ENCODE measurements at places on chromosomes 12 and 14.

DNA sequence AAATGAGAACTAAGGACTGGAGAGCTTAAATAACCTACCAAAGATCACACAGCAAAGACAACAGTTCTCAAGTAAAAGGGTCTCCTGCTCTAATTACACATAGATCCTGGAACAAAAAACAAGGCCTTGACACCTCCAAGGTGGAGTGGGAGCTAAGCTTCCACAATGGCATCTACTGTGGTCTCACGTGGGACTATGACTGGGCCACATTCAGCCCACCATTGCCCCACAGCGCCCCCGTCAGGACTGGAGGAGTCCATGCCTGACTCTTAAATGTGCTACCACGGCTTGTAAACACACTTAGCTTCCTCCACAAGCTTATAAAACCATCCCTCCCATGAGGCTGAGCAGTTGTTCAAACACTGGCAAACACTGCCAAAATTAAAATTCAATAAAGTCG lies 88.5 kb downstream of the GCH1 start:
- DNase-seq = no peak

DNA sequence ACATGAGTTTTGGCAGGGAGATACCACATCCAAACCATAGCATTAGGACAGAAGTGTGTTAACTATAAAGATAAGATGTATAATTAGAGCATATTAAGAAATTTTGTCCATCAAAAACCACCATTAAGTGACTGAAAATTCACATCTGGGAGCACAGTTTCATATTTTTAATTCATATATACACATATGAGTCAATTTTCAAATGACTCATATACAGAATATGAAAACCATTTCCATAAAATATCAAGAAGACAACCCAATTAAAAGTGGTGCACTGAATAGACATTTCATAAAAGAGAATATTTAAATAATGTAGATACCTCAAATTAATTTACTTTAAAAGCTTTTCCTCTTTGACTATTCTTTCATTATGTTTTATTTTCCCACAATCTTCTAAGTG lies 25.3 kb downstream of the MUCL1 start:
- no peak for DNase-seq

DNA sequence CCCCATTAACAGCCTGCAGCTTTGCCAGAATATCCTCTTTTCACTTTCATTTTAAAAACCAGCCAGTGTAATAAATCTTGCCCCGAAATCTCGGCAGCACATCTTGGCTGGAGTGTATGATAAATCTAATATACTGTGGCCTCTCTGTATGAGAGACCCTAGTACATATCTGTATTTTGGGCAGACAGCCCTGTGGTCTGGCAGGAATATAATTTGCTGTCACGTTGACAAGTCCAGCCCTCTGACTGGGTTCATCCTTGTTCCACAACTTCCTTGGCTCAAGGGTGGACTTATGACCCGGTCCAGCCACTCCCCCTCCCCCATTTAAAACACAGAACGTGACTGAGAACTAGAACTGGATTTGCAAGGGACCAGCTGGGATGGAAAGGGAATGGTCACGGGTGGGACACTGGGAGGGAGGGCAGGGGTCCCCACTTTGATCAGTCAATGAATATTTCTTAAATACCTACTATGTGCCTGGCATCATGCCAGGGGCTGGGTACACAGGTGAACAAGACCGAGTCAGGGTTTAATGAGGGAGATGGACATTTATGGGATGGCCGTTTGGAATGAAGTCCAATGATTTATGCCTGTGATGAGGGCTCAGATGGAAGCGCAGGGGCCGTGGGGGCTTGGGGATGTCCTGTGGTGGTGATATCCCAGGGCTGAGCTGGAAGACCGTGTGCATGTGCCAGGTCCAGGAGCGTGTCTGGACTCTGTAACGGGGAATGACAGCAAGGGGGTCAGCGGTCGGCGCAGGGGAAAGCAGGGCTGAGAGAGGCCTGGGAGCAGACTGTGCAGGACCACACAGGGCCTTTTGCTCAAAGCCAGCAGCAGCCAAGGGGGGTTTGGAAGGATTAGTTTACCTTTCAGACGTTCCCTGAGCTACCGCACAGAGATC lies 190.5 kb downstream of the PHETA1 start:
- DNase-seq = no peak

DNA sequence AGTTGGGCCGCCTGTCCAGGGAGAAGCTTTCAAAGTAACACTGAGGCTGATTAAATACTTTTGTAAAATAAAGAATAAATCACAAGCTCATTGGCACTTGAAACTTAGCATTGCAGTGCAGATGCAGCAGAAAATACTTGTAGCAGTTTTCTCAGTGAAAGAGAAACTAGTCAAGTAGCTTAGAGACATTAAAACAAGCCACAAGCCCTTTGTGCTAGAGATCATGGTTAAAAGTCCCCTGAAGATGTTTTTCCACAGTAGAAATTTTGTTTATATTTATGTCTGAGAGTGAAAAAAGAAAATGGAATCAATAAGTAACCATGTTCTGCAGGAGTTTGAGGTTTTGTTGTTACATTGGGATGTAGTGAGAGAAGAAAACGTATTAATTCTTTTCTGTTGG lies 5.9 kb downstream of the PSEN1 start:
- no peak for DNase-seq

GRCh38 chr14:37869633-37870032 lies 274.2 kb downstream of the TTC6 start:
- DNase-seq = no peak

All from activated effector memory CD4-positive, alpha-beta T cell treated with Interleukin-2 at 50 U/mL for 16 hours (primary cell).